ENCODE measurements at places on chromosomes 16 and 17.

DNA sequence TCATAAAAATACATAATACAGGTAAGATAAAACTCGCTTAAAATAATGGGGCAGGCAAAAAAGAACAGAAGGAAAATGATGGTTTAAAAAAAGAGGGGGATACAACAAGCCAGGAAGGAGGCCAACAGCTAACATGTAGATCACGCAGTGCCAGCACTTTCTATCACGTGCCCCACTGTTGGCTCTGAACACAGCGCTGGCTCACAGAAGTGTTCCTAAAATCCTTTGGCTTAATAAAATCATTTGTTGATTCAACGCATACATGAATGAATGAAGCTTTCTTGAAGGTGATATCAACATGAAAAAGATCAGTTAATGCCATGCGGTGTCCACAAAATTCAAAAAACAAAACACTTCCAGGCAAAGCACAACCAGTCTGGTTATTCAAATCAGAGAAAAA, 8.5 kb downstream of the ITGAE start:
- no peak for DNase-seq

DNA sequence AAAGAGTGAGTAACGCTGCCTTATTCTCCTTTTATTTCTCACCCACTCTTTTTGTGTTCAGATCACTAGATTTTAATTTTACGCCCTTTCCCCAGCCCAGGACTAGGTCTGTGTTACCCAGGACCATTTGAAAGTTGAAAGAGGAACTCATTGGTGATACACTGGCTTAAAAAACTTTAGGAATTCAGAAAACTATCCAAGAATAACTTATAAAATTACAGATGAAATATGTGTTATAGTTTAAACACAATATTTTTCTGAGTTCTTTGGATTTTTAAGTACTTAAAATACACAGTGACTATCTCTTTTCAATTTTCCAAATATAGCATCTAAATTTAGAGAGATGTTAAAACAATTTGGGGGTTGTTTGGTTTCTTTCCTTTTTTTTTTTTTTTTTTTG, 385.2 kb downstream of the CDH13 start:
- no peak for DNase-seq

DNA sequence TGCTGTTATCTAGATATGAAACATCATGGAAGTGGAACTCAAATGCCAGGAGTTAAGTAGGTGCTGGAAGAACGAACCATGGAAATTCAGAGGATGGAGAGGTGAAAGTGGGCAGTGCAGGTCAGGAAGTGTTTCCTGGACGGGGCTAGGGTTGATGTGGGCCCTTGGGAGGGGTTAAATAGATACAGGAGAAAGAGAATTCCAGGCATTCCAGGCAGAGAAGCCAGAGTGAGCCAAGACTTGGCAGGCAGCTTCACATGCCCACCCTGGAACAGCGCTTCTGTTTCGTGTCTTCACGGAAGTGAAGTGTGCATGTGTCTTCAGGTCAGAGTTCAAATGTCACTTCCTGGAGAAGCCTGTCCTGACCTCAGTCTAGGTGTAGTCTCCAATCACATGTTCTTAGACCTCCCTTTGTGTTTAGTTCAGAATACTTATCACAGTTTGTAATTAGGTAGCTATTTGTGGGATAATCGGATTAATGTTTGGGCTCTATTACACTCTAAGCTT, 41.3 kb downstream of the GP2 start:
- DNase-seq, result no peak

GRCh38 chr17:79022507-79022991, 1.4 kb upstream of the C1QTNF1 start:
- DNase-seq, result no peak

- no peak for DNase-seq
Measured at GRCh38 chr17:31535581-31535981, 144.1 kb downstream of the RAB11FIP4 start.

GRCh38 chr17:35786941-35787432, 8.5 kb downstream of the MMP28 start:
- no peak for DNase-seq

DNA sequence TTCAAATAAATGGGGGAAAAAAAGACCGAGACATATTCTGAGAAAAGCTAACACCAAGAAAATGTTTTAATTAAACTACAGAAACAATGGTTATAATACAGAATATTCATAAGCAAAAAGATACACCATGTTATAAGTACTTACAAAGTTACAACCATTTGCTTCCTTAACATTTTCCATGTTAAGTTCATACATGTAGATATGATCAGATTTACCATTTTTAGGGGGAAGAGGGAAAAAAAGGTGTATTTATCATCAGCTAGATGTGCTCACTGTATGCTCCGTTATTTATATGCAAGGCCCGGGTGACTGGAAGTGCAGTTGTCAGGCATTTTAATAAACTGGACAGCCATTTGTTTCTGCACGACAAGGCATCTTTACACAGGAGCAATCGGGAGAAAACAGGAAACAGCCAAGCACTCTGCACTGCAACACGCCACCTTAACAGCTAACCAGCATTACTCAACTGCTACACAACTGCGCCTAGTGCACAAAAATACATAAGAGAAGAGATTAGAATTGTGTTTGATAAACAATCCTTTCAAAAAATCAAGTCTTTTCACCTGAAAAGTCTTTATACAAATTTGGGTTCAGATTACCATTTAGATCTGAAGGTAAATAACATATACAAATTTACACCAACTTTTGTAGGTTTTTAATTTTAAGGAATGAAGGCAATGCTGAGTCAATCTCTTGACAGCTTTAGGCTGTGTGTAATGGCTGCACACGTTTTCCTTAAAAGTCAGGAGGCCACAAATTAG, 2.9 kb downstream of the SRSF2 start:
- no peak for DNase-seq

DNA sequence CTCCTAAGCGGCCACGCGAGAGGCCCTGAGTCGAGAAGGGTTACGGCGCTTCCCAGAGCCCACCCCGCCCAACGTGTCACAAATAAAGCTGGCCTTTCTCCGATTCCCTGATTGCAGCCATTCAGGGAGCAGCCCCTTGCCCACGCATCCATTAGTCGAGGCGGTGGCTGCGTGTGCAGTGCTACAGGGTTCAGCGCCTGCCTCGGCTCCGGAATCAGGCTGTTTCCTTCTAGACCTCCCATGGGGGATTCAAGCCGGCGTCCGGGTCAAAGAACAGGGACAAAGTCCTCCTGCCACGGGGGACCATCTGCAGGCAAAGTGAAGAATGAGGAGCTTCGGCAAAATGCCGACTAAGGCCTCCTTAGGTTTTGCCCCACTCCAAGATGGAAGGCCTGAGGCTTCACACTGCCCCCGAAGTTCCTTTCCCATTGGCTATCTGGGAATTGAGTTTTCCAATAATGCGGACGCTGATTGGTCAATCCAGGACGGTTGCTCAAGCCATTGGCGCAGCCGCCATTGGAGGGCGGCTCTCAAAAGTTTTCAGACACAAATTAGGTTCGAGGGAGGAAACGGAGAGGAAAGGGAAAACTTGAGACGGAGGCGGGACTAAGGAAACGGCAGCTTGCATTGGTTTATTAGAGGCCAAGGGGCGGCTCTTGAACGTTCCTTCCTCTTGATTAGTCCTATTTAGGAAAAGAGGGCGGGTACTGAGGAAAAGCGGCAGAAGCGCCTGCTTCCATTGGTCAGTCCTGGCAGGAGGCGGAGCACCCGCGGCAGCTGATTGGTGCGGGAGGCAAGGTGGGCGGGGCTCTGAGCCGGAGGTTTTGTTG, 430 bp upstream of the KATNB1 start:
- peak; percentile 99 for DNase-seq

DNA sequence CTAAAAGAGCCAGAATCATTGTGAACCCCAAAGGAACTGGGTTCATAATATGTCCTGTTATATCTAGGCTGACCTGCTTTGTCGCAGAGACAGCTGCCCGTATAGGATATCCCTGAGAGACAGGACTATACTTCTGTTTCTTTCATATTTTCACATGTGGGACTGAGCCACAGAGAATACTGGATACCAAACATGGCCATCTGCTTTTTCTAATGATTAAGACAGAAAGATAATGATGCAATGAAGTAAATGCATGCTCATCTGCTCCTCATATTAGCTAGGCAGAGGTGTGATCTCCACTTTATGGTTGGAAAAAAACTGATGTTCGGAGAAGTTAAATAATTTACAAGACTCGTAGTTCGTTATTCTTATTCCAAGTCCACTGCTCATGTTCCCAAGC, 160.4 kb downstream of the AATF start:
- DNase-seq, result no peak

DNA sequence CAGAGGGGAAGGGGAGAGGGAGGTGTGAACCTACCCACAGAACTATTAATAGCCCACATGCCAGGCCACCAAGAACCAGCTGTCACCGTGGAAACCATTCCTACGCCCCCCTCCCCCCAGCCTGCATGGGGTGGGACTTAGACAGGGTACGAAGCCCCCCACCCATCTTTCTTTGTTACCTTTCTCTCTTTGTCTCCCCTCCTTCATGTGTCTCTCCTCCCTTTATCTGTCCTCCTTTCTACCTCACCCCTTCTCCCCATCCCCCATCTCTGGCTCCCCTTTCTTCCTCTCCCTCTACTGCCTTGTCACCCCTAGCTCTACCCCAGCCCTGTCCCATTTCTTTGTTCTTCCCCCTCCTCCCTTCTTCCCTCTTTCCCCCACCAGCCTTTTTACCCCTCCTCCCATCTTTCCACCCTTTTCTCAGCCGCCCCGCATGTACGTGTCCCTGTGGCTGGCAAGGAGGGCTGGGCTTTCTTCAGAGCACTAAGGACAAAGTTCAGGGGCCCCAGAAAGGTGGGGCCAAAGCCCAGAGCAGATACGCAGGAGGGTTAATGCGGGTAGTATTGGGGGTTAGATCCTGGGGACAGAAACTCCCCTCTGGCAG, 8.0 kb downstream of the THRA start:
- no peak for DNase-seq

DNA sequence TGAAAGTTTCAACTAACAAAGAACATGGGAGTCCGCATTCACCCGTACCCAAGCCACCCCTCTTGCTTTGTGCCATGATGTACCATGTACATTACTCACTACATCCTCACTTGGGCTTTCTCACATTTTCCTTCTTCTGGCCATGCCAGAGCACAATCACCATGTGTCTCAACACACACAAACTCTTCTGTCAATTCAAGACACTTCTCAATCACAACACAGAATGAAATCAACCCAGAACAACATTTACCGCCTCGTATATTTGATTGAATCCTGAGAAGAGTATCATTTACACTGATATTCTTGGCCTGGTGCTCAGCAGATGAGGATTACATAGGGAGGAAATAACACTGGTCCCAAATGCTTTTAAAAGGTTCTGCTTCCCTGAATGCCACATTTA, 4.5 kb downstream of the ADAMTS18 start:
- no peak for DNase-seq

DNA sequence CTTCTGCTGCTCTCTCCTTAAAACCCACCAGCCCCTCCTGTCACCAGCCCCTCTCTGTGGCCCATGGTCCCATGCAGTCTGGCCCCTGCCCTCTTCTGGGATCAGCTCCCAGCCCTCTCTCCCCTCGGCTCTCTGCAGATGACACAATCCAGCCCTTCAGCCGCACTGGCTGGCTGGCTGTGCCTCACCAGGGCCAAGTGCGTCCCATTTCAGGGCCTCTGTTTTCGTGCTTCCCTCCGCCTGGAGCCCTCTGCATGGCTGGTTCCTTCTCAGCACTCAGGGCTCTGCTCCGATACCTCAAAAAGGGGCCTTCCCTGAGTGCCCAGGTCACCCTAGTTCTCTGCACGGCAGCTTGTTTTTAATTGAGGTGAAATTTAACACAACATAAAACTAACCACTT, 124.3 kb downstream of the SOCS1 start:
- DNase-seq, result no peak

- no peak for DNase-seq
Measured at GRCh38 chr17:27567563-27567859, 63.5 kb upstream of the LGALS9 start.

DNA sequence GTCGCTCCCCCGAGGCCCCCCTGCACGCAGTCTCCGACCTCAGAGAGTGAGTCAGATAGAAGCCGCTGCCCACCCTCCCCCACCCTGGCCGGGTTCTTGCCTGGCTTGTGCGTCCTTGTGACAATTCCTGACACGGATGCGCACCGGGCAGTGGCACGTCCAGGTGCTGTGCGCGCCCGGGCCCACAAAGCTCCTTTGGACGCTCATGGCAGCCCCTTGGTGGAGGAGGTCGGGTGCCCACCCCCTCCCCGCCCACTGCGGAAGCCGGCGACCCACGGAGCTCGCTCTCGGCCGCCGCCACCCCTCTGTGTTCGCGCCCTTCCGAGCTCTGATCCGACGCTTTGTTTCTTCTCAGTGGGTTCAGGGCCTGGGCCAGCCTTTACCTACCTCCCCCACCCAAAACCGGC, 662 bp upstream of the TUBB3 start:
- DNase-seq, result peak; percentile 85

- DNase-seq, result no peak
Measured at GRCh38 chr16:84665843-84666242, 17.5 kb downstream of the KLHL36 start.

DNA sequence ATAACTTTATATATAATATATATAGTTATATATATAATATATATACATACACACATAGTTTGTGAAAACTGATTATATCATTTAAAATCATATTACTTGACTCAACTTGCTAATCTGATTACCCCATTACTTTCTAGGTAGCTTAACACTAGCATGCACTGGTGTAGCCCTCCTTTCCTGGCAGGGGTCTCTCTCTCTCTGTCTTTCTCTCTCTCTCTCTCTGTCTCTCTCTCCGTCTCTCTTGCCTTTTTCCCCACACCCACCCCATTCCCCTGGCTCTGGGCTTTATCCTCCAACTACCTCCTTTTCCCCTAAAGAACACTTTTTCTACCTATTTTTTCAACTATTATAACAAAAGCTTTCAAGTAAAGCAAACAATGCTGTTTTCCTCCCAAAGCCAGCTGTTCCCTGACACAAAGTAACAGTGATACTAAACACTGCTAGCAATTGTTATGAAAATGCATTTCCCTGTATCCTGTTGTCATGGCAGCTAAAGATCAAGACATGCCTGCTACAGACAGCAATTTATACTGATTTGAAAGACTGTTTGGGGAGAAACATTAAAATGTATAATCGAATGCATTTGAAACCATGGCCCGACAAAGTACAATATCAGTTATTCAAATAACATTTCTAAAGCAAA, 89.4 kb downstream of the CHD9NB start:
- no peak for DNase-seq

DNA sequence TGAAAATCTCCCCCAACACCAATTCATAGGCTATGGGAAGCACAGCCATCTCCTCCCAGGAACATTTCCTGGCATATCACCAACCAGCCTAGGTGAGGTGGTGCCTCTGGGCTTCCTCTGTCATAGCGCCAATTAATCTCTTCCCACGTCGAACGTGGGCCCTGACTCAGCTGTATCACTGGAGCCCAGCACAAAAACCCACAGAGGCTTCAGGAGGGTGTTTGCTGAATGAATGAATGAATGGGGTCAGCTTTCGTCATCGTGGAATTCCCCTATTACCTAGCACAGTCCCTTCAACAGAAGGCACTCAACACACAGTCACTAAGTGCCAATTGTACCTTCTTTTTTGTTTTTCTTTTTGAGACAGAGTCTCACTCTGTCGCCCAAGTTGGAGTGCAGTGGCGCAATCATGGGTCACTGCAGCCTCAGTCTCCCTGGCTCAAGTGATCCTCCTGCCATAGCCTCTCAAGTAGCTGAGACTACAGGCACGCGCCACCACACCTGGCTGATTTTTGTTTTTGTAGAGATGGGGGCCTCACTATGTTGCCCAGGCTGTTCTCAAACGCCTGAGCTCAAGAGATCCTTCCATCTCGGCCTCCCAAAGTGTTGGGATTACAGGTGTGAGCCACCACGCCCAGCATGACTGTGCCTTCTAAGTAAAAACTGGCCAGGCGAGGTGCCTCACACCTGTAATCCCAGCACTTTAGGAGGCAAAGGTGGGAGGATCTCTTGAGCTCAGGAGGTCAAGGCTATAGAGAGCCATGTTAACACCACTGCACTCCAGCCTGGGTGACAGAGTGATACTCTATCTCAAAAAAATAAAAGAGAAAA, 4.1 kb downstream of the ZNF688 start:
- no peak for DNase-seq
